Stimulated activated naive B cell treated with anti-CD40 and anti-IgM and Interleukin-4, amounts not matched to agents 10 μg/mL and 1 μg/mL and 100 μg/mL, for 72 hours (primary cell): ENCODE measurements at places on chromosomes 11 and 22.

DNA sequence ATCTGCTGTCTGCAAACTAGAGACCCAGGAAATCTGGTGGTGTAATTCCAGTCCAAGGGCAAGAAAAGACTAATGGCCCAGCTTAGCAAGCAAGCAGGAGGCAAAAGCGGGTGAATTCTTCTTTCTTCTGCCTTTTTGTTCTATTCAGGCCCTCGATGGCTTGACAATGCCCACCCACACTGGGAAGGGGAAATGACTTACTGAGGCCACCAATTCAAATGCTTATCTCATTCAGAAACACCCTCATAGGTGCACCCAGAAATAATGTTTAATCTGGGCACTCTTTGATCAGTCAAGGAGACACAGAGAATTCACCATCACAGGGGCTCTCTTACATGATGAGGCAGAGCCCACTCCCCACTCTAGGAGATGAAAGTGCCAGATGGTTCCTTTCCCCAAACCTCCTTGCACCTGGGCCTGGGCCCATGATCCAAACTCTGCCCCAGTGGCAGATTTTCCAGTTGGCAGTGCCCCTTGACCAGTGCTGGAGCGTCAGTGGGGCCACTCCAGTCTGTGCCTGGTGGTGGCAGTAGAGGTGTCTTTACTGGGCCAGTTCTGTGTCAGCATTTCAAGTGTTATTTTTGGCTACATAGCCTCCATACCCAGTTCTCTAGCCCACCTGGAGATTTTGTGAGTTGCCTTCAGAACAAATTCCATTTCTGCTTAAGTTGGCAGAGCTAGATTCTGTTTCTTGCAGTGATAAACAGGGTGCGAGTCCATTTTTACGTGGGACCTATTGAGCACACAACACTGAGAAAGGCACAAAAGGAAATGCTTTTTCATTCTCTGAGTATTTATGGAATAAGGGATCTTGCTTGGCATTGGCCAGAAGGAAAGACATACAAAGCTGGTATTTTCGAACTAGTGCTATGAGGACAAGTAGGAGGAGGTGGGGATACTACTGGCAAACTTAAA, 7.5 kb downstream of the ELMOD1 start:
- H3K27me3 ChIP-seq: peaks cover 38% of the 10 kb centered on the region
- no peak overlapping the region for H3K27ac ChIP-seq
- H3K4me1 ChIP-seq: peaks cover 7% of the 10 kb centered on the region
- no peak for DNase-seq

- no peaks in the 10 kb centered on the region for H3K27me3 ChIP-seq
- peaks cover 34% of the 10 kb centered on the region for H3K4me1 ChIP-seq
- DNase-seq: no peak
- peak overlapping the region; percentile 96 for H3K4me3 ChIP-seq
- peaks cover 47% of the 10 kb centered on the region for H3K36me3 ChIP-seq
These were observed 2.7 kb downstream of the RBM14 start for GRCh38 chr11:66619080-66619554.

GRCh38 chr11:62353841-62354240, 16.6 kb downstream of the ASRGL1 start:
- no peaks in the 10 kb centered on the region for H3K4me1 ChIP-seq
- no peak overlapping the region for H3K27ac ChIP-seq
- H3K27me3 ChIP-seq: no peaks in the 10 kb centered on the region
- no peak for DNase-seq
- no peaks in the 10 kb centered on the region for H3K36me3 ChIP-seq

GRCh38 chr11:107704451-107704850, 7.4 kb downstream of the SLN start:
- H3K27ac ChIP-seq: no peak overlapping the region
- peaks cover 28% of the 10 kb centered on the region for H3K27me3 ChIP-seq

DNA sequence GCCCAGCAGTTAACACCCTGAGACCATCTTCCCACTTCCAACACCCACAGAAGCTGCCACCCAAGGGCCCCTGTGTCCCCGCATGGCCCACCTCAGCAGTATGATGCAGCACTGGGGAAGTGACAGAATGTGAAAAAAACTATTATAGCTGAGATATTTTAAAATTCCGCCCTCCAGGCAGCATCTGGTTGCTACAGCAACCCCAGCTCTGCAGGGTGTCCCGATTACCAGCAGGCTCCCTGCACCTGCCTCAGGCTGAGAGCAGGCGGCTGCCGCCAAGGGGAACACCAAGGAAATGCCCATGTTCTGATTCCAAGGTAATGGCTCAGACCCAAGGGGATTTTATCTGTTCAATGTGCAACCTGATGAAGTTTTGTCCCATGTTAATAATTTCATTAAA, 10.5 kb upstream of the TMEM121B start:
- DNase-seq: no peak
- H3K27ac ChIP-seq: no peak overlapping the region
- no peak overlapping the region for H3K4me3 ChIP-seq
- H3K36me3 ChIP-seq: peaks cover 20% of the 10 kb centered on the region
- peaks cover 4% of the 10 kb centered on the region for H3K4me1 ChIP-seq

DNA sequence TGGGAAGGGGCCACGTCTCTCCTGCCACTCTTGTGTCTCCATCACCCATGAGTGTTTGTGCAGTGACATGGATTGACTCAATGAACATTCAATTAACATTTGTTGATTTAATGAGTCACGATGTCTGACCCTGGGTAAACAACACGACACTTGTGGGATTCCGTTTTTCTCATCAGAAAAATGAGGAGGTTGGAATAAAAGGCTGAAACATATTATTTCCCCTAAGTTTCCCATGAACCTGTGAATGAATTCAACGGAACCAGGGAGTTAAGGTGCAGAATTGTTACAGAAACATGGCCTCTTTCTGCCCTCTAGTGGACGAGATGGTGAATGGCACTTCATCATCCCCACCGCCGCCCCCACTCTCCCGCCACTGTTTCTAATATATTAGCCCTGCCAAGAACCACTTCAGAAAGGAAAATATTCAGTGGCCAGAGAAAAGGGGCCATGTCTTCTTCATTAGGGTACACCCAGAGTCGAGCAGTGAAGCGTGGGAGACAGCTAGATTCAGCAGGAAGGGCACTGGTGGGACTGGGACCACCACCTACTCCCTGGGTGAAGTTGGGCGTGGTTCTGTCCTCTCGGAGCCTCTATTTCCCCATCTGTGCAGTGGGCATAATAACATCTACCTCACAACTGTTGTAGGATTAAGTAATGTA, 46.3 kb upstream of the SYT13 start:
- peaks cover 2% of the 10 kb centered on the region for H3K4me1 ChIP-seq
- H3K4me3 ChIP-seq: no peak overlapping the region
- H3K27ac ChIP-seq: no peak overlapping the region
- no peak for DNase-seq

- no peak for DNase-seq
- peaks cover 18% of the 10 kb centered on the region for H3K4me1 ChIP-seq
- peaks cover 18% of the 10 kb centered on the region for H3K27me3 ChIP-seq
- peaks cover 58% of the 10 kb centered on the region for H3K36me3 ChIP-seq
- peak overlapping the region; percentile 48 for H3K27ac ChIP-seq
These were observed 36.4 kb downstream of the KCNQ1 start for GRCh38 chr11:2481253-2481652.

- H3K4me1 ChIP-seq: no peaks in the 10 kb centered on the region
- DNase-seq: no peak
- H3K27me3 ChIP-seq: no peaks in the 10 kb centered on the region
- no peaks in the 10 kb centered on the region for H3K36me3 ChIP-seq
- H3K4me3 ChIP-seq: no peak overlapping the region
These were observed 30.1 kb upstream of the TMEM45B start for GRCh38 chr11:129785383-129786111.

DNA sequence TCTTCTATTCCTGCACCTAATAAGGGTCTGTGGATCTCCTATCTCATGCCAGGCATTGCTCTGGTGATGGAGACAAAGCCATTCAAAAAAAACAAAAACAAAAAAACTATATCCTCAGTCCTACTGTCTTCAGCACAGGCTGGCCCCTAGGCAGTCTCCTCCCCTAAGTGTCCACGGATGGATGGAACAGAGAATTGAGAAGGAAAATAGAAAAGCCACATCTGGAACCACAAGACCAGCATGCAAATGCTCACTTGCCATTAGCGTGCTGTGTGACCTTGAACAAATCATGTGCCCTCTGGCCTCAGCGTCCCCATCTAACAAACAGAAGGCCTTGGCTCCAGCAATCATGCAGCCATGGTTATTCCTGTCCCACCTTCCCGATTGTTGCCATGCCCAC, 32.7 kb upstream of the CD82 start:
- no peak for DNase-seq
- peaks cover 40% of the 10 kb centered on the region for H3K4me1 ChIP-seq
- H3K27me3 ChIP-seq: peaks cover 23% of the 10 kb centered on the region
- H3K36me3 ChIP-seq: peaks cover 2% of the 10 kb centered on the region

GRCh38 chr22:23850136-23850611, 7.5 kb upstream of the SLC2A11 start:
- no peak for DNase-seq
- no peaks in the 10 kb centered on the region for H3K36me3 ChIP-seq
- H3K27ac ChIP-seq: peak overlapping the region; percentile 81
- no peaks in the 10 kb centered on the region for H3K27me3 ChIP-seq
- peak overlapping the region; percentile 53 for H3K4me3 ChIP-seq

GRCh38 chr11:111500481-111500880, 11.7 kb downstream of the BTG4 start:
- DNase-seq: no peak
- H3K27ac ChIP-seq: no peak overlapping the region
- H3K4me1 ChIP-seq: no peaks in the 10 kb centered on the region
- H3K4me3 ChIP-seq: no peak overlapping the region

GRCh38 chr11:134780486-134781147, 368.6 kb upstream of the B3GAT1 start:
- H3K36me3 ChIP-seq: no peaks in the 10 kb centered on the region
- no peak for DNase-seq
- peaks cover 30% of the 10 kb centered on the region for H3K27me3 ChIP-seq
- H3K4me3 ChIP-seq: no peak overlapping the region
- no peak overlapping the region for H3K27ac ChIP-seq
- no peaks in the 10 kb centered on the region for H3K4me1 ChIP-seq

GRCh38 chr11:68954836-68955606, 25.8 kb downstream of the MRGPRD start:
- H3K36me3 ChIP-seq: peaks cover 2% of the 10 kb centered on the region
- H3K4me3 ChIP-seq: peak overlapping the region; percentile 50
- DNase-seq: no peak
- peak overlapping the region; percentile 73 for H3K27ac ChIP-seq

DNA sequence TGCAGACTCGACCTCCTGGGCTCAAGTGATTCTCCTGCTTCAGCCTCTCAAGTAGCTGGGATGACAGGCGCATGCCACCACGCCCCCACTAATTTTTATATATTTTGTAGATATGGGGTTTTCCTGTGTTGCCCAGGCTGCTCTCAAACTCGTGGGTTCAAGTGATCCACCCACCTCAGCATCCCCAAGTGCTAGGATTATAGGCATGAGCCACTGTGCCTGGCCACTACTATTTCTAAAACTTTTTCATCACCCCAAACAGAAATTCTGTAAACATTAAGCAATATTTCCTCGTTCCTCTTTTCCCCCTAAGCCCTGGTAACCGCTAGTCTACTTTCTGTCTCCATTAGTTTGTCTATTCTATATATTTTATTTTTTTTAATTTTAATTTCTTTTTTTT, 9.0 kb upstream of the ATG16L2 start:
- no peak overlapping the region for H3K27ac ChIP-seq
- DNase-seq: no peak
- H3K4me3 ChIP-seq: no peak overlapping the region
- H3K27me3 ChIP-seq: no peaks in the 10 kb centered on the region
- peaks cover 11% of the 10 kb centered on the region for H3K4me1 ChIP-seq

GRCh38 chr11:18367431-18367830, 26.9 kb upstream of the LDHA start:
- H3K27ac ChIP-seq: no peak overlapping the region
- peaks cover 30% of the 10 kb centered on the region for H3K36me3 ChIP-seq
- no peak overlapping the region for H3K4me3 ChIP-seq
- H3K27me3 ChIP-seq: no peaks in the 10 kb centered on the region

DNA sequence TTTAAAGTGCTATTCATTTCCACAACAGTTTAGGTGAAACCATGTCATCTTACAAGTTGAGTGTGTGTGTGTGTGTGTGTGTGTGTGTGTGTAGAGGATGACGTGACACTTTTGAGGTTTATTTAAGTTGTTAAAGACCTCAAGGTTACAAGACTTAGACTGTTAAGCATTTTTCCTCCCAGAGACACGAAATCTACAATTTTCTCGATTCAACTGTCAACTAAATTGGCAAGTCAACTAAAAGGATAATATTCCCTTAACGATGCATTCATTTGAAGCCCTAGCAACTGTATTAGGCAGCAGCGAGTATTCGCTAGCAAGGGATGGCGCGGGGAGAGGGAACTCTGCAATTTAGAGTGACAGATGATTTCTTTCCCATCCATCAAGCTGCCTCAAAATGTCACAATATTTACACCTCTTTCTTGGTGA, 17.6 kb upstream of the BDNF start:
- no peak overlapping the region for H3K27ac ChIP-seq
- no peaks in the 10 kb centered on the region for H3K4me1 ChIP-seq
- no peak for DNase-seq
- H3K4me3 ChIP-seq: no peak overlapping the region
- H3K27me3 ChIP-seq: peaks cover 68% of the 10 kb centered on the region

- H3K27ac ChIP-seq: no peak overlapping the region
- peaks cover 10% of the 10 kb centered on the region for H3K27me3 ChIP-seq
- H3K4me3 ChIP-seq: no peak overlapping the region
- H3K4me1 ChIP-seq: no peaks in the 10 kb centered on the region
- no peaks in the 10 kb centered on the region for H3K36me3 ChIP-seq
These were observed 453.9 kb downstream of the ETS1 start for GRCh38 chr11:128133501-128133900.

DNA sequence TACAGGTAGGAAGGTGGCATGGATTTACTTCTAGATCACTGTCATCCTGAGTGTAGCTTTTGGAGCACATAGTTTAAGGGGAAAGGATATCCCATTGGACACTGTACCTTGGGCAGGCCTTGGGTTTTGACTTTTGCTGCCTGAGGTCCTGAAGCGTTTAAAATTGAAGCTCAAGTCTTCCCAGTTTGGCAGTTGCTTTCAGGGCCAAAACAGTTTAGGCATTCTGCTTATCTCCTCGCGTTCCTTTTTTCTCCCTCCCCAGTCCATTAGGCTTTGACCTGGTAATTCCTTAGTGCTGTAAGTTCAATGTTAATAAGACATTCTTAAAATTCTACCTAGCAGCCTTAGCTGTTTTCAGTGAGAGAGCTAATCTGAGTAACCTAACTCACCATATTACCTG, 35.7 kb downstream of the CSTF3 start:
- no peak overlapping the region for H3K27ac ChIP-seq
- H3K4me3 ChIP-seq: no peak overlapping the region
- H3K4me1 ChIP-seq: peaks cover 4% of the 10 kb centered on the region
- peaks cover 11% of the 10 kb centered on the region for H3K36me3 ChIP-seq
- no peak for DNase-seq

- no peak overlapping the region for H3K4me3 ChIP-seq
- H3K27me3 ChIP-seq: peaks cover 27% of the 10 kb centered on the region
- no peak overlapping the region for H3K27ac ChIP-seq
- H3K36me3 ChIP-seq: no peaks in the 10 kb centered on the region
- no peaks in the 10 kb centered on the region for H3K4me1 ChIP-seq
These were observed 34.0 kb upstream of the FADD start for GRCh38 chr11:70169127-70169526.

GRCh38 chr11:33451364-33451763, 194.2 kb downstream of the HIPK3 start:
- H3K4me1 ChIP-seq: no peaks in the 10 kb centered on the region
- no peak overlapping the region for H3K4me3 ChIP-seq
- no peaks in the 10 kb centered on the region for H3K36me3 ChIP-seq
- DNase-seq: no peak
- no peak overlapping the region for H3K27ac ChIP-seq

GRCh38 chr11:98180921-98181320, 839.8 kb upstream of the CNTN5 start:
- H3K36me3 ChIP-seq: no peaks in the 10 kb centered on the region
- no peaks in the 10 kb centered on the region for H3K27me3 ChIP-seq
- no peak overlapping the region for H3K27ac ChIP-seq
- no peak overlapping the region for H3K4me3 ChIP-seq
